ENCODE measurements at places on chromosomes 11 and 22.
A peak's percentile ranks its signal among the peaks of the same experiment; 100 is the strongest.

- no peak for DNase-seq
These were observed 71.4 kb downstream of the PIWIL3 start for GRCh38 chr22:24703101-24703500.

DNA sequence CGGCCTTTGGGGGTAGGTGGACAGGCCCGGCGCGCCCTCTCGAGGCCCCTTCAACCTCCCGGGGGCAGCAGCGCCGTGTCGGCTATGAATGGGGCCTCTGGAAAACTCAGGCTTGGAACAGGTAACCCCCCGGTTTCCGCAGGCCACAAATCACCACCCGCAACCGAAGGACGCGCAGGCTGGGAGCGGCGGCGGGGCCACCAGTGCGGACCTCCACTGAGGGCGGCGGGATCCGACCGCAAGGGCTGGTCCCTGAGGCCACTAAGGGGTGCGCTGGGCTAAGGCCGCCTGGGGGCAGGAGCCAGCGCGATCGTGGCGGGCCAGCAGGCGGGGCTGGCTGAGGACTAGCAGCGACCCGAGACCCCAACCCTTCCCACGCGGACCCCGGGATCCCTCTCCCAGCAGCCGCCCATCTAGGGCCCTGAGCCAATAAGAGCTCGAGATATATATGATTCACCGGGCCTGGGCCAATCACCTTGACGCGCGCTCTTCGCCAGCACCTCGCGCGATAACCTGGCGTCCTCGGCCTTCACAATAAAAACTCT, 609 bp upstream of the ATF4 start:
- peak; percentile 86 for DNase-seq

- DNase-seq = no peak
These were observed 97.2 kb downstream of the PIWIL4 start for GRCh38 chr11:94664346-94664745.

DNA sequence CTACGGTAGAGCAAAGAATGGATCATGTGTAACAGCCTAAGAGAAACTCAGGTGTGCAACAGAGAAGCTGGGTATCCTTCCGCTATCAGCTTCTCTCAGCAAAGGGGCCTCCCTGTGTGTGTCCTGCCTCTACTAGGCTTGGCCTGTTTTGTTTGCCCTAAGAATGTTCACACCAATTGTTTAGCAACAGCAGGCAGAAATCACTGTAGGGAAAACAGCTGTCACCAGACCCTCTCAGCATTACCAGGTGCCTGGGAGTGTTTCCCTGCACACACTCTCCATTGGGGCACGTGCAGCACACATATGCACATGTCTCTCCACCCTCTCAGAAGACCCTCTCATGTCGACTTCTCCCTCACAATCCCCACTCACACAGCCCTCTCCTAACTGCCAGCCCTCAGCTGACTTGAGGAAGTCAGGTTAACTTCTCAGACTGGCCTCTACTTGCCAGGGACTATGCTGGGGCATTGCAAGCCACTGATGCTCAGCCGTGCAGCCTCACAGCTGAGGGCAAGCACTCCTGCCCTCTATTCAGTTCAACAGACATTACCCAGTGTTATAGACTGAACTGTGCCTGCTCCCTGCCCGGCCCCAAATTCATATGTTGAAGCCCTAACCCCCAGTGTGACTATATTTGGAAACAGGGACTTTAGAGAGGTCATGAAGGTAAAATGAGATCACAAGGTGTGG, 97.6 kb downstream of the TRIM29 start:
- no peak for DNase-seq

DNA sequence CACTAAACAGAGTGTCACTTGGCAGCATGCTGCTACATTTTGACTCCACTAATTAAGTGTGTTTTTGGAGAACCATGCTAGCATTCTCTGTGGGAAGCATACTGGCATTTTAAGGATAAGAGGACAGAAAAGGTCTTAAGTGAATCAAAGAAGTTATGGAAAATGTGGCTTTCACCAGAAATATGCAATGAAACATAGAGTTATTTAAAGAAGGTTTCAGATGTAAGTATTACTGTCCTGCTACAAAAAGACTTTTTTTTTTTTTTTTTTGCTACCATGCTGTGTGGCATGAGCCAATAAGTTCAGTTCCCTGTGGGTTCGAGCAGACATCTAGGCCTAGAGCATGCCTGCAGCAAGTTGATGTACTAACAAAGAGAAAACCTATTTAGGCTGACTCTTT, 187.6 kb downstream of the MSANTD4 start:
- DNase-seq = no peak

GRCh38 chr11:32916994-32917393, 24.4 kb downstream of the QSER1 start:
- no peak for DNase-seq

DNA sequence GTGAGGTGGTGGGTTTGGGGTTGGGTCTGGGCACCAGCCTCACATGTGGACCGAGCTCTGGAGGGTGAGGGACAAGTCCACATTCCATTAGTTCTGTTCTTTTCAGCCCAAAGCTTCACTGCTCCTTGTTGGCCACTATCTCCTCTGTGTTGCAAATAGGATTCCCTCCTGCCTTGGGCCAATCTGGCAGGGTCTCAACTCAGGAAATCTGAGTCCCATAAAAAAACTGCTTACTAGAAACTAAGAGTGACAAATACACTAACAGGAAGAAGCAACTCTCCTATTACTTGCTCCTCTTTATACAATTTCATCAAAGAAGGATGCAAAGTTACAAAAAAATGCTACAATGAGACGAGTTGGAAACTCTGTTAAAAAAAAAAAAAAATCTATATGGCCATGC, 66.2 kb upstream of the CSNK1E start:
- no peak for DNase-seq

DNA sequence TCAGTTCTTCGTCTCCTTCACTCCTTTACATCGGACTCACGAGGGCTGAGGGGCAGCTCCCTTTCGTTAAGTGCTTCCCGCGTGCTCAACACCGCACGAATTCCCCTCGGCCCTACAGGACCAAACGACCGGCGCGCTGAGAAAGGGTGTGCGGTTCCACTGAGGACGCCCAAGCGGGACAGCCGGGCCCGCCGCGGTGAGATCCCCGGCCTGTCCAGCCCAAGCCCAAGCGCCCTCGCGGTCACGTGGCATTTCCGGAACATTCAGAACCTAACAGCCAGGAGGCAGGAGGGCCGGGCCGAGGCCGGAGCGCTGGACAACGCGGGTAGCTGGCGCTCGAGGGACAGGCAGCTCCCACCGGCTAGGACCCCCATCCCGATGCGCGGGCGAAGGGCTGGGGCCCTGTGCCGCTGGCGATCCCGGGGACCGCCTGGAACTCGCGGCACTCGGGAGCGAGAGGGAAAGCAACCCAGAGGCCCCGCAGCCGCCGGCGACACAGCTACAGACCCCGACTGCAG, 737 bp upstream of the STIP1 start:
- DNase-seq = no peak

DNA sequence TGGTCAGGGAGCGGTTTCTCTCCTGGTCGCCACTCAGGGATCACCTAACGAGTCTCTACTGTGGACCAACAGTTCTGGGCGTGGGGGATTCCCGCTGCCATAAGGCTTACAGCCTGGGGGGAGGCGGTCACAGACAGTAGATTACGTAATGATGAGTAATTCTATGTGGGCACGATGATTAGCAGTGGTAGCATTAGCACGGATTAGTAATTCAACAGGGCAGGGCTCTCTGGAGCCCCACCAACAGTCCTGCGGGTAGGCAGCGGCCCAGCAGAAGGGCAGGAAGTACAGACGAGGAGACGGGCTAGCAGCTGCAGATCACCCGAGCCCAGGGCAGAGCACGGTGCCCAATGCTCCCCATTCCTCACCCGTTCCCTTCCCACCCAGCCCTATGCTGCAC, 3.6 kb downstream of the SHISAL1 start:
- no peak for DNase-seq

- DNase-seq = no peak
These were observed 942.5 kb downstream of the OPCML start for GRCh38 chr11:132589791-132590190.

DNA sequence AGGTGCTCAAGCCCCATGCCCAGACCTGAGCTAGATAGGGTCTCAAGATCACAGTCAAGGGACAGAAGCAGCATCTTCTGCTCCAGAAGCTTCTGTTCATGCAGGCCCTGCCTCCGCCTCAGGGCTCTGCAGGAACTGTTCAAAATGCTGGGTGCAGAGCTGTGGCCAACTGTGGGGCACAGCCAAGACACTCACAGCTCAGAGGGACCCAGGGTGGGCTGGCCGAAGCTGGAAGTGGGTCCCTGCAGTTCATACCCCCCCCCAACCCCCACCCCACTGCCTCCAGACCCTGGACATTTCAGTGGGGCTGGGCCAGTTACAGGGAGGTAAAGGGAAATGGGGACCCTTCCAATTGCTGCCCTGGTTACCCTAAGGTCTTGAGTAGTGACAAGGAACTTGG, 129.0 kb downstream of the CRYBB2 start:
- DNase-seq = no peak

DNA sequence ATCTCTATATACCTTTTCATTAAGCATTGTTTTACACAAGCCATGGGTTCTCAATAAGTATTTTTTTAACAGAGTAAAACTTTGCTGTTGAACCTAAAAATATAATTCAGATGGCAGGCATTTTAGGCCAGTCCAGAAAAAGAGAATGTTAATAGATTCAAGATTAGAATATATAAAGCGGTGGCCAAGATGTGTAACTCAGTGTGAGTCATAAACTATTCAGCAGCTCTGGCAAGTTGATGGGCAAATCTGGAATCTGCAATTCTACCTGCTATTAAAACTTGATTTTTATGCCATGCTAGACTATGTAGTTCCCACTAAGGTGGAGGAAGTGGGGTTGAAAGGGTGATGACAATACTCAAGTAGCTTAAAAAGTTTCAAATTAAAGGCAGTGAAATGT, 45.4 kb downstream of the CASP12 start:
- DNase-seq = no peak

DNA sequence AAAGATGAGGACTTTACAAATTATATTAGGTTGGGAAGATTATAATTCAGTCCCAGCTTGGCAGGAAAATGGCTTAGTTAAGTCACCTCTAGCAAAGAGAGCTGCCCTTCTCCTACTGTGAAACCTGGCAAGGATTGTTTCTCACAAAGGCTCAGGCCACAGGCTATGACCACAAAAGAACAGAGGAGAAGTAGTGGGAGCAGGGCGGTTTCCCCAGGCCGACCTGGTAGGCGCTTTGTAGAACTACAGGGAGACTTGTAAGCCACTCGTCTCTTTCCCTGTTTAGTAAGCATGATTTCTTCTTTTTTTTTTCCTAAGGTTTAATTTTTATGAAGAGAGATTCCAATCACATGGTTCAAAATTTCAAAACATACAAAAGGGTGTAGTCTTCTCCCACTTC, 4.6 kb downstream of the SNAP29 start:
- DNase-seq = no peak

GRCh38 chr11:72111300-72112142, 974 bp downstream of the ANAPC15 start:
- no peak for DNase-seq

- no peak for DNase-seq
These were observed 1020.5 kb downstream of the BRD1 start for GRCh38 chr22:48807155-48807554.

Data from stimulated activated CD4-positive, alpha-beta T cell treated with anti-CD3 and anti-CD28 coated beads, Interleukin-15, amount 100 ng/mL, for 1 hour (primary cell).